ENCODE measurements at places on chromosomes 4 and X. TPM values are rescaled to one million over a fixed set of nuclear protein-coding genes. Genes with fewer than 3 reads are reported as not detected.

The EREG gene
- 1.2 TPM for total RNA-seq

The MCUB gene
- 28.5 TPM for total RNA-seq

The CXCR3 gene
- not detected for total RNA-seq

The CYLC1 gene
- not detected for total RNA-seq

The ADRA2C gene
- 17.2 TPM for total RNA-seq

The C4orf46 gene
- total RNA-seq: 5.9 TPM

The MAGEA4 gene
- total RNA-seq: not detected

The C1QTNF7 gene
- total RNA-seq: 12.0 TPM

The PNMA5 gene
- not detected for total RNA-seq

The ARMCX2 gene
- total RNA-seq: 30.2 TPM

The RRH gene
- total RNA-seq: not detected

The MAGEC3 gene
- total RNA-seq: not detected

The SOX3 gene
- total RNA-seq: not detected

The LRP2BP gene
- total RNA-seq: 0.49 TPM

The CCSER1 gene
- 8.1 TPM for total RNA-seq

The SPARCL1 gene
- total RNA-seq: 558 TPM

The BANK1 gene
- total RNA-seq: 1.5 TPM

The TRIM2 gene
- total RNA-seq: 28.7 TPM

The KLF8 gene
- 33.1 TPM for total RNA-seq

The RBM3 gene
- 148 TPM for total RNA-seq

The FGA gene
- not detected for total RNA-seq

The RELL1 gene
- 38.8 TPM for total RNA-seq

The RTL3 gene
- not detected for total RNA-seq

The APELA gene
- total RNA-seq: not detected

The GNL3L gene
- 25.3 TPM for total RNA-seq

The VCX3A gene
- not detected for total RNA-seq

The AWAT2 gene
- not detected for total RNA-seq

The CSAG1 gene
- not detected for total RNA-seq

The OPRPN gene
- total RNA-seq: not detected

The ADH1B gene
- 891 TPM for total RNA-seq

The HPGDS gene
- total RNA-seq: 0.98 TPM

The SORBS2 gene
- total RNA-seq: 60.4 TPM

The TRAM1L1 gene
- 1.5 TPM for total RNA-seq

The HELT gene
- not detected for total RNA-seq

The TLR2 gene
- 14.5 TPM for total RNA-seq

The DUSP21 gene
- total RNA-seq: not detected

The NPY1R gene
- total RNA-seq: 16.7 TPM

The MMRN1 gene
- 96.3 TPM for total RNA-seq

The PNMA6F gene
- total RNA-seq: not detected

The CHRDL1 gene
- 36.8 TPM for total RNA-seq

Data from vagina (tissue), 2 donors.